ENCODE measurements at places on chromosomes 6 and 20.

- no peak for DNase-seq
Measured at GRCh38 chr6:163732479-163732878, 318.0 kb downstream of the QKI start.

DNA sequence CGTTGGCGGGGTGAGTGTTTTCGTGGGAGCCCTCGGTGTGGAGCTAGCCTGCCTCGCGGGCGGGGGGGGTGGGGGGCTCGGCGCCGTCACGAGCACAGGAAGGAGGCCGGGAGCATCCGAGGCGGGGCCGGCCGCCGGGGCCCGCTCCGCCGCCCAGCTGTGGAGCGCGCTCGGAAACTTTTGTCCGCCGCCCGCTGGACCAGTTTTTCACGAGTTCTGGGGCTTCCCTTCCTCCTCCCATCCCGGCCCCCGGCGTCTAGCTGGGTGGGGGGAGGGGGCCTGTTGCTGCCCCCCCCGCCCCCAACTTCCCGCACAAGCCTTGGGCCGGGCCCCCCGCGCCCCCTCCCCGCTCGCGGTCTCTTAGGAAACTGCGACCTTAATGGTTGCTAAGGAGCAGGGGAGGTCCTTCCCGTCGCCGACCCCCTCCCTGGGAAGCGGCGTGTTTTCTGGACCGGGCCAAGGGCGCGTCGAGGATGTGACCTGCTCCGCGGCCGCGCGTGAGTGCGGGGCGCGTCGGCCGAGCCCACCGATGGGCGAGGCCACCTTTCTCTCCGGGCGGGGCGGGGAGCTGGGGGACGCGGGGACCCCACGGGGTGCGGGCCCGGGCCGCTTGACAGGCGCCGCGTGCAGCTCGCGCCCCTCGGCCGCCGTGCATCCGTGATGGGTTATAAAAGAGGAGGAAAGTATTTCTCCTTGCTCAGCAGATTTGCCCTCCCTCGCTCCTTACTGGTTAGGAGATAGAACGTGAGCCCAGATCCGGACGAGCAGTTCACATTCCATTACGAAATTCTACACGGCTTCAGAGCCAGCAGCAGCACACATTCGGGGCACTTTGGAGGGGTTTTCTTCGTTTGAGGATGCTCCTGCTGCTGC, 1.4 kb downstream of the RREB1 start:
- DNase-seq = no peak

DNA sequence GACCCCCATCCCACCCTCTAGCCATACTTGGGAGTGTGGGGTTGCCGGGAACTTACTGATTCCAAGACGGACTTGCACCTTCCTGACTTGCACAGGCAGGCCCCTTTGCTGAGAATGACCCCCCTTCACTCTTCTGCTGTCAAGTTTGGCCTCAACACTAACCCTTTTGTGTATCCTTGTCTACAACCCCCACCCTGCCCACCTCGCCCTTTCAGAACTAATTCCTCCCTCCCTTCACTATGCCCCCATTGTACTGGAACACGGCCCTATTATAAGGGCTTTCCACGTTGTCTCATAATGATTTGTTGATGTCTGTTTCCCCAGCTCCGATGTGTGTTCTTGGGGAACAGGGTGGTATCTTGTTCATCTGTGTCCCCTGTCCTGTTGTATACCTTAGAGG, 4.4 kb upstream of the NEDD9 start:
- no peak for DNase-seq

GRCh38 chr20:13464702-13465101, 174.0 kb downstream of the TASP1 start:
- no peak for DNase-seq

GRCh38 chr6:158621694-158622544, 22.6 kb downstream of the DYNLT1 start:
- DNase-seq = no peak

GRCh38 chr6:133937909-133938308, 15.1 kb upstream of the TBPL1 start:
- no peak for DNase-seq

DNA sequence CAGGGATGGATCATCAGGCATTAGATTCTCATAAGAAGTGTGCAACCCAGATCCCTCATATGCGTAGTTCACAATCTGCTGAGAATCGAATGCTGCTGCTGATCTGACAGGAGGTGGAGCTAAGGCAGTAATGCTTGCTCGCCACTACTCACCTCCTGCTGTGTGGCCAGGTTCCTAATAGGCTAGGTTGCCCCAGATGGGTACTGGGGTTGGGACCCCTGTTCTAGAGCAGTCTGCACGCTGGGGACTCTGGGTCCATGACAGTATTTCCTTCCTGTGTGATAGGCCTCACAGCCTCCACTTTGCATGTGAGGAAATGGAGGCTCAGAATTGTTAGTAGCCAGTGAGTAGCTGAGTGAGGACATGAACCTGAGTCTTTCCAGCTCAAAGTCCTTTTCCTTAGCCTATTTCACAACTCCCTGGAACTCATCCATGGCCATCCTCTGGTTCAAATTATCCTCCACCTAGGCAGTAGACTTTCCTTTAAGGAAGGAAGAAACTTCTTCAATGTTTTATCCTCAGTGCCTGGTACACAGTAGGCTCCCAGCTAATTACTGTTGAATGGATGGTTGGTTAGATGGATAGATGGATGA, 117.2 kb downstream of the SYCP2 start:
- no peak for DNase-seq
